Activated naive CD4-positive, alpha-beta T cell treated with anti-CD3 and anti-CD28 coated beads, Interleukin-2, amount 50 U/mL, for 72 hours (primary cell): ENCODE measurements at places on chromosomes 12 and 14. TPM values are rescaled to one million over a fixed set of nuclear protein-coding genes. Genes with fewer than 3 reads are reported as not detected.
A peak's percentile ranks its signal among the peaks of the same experiment; 100 is the strongest.

Gene MYF5
- not detected for total RNA-seq

Gene SERPINA9
- not detected for total RNA-seq

Gene PTPRR
- total RNA-seq = not detected

Gene PPP1R36
- not detected for total RNA-seq

Gene LUM
- not detected for total RNA-seq

Gene ADCY4
- total RNA-seq = 5.7 TPM

GRCh38 chr14:77822307-77822706 is 22.4 kb downstream of the ADCK1 start:
- DNase-seq = no peak

DNA sequence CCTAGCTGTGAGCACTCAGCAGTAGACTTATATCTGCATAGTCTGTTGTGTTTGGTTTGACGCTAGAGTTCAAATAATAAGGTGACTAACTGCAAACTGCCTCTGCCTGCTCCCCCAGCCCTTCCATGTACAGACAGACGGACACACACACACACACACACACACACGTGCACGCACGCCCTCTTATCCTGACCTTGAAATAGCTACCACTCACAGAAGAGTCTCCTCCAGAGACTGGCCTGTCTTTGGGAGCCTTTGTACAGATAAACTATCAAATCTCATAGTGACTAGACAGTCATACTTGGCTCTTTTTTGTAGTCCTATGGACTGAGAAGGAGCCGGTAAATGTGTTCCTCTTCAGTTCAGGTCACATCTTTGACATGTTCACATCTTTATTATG is 158.4 kb downstream of the FBXL14 start:
- DNase-seq = no peak

DNA sequence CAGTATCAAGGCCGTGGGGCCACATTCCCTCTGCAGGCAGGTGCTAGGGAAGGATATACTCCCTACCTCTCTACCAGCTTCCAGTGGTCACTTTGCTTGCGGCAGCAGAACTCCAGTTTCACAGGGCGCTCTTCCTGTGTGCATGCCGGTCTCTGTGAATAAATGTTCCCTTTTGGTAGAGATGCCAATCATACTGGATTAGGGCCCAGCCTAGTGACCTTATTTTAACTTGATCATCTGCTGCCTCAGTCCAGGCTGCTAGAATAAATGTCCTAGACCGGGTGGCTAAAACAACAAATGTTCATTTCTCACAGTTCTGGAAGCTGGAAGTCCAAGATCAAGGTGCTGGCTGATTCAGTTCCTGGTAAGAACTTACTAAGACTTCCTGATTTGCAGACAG is 198.8 kb upstream of the TMEM132C start:
- no peak for DNase-seq

GRCh38 chr14:101153691-101154090 is 250.2 kb upstream of the RTL1 start:
- DNase-seq = no peak

GRCh38 chr12:99427104-99427503 is 220.4 kb upstream of the GARIN6 start:
- no peak for DNase-seq

DNA sequence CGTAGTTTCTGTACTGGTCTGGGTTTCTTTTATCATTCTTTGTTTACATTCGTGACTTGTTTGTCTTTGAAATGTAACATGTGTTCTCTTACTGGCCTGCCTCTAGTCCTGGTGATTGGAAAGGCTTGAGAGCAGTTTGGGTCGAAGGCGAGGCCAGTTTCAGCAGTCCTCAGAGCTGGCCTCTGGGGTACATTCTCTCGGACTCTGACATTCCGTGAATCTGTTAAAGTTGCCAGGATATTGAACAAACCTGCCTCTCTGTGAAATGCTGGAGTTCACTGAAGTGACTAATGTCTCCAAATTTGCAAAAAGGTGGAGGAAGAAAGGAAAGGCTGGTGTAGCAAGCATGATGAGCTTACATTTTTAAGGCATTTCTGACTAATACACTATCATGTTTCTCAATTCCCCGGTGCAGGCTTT is 1.5 kb downstream of the PLEKHA5 start:
- no peak for DNase-seq

DNA sequence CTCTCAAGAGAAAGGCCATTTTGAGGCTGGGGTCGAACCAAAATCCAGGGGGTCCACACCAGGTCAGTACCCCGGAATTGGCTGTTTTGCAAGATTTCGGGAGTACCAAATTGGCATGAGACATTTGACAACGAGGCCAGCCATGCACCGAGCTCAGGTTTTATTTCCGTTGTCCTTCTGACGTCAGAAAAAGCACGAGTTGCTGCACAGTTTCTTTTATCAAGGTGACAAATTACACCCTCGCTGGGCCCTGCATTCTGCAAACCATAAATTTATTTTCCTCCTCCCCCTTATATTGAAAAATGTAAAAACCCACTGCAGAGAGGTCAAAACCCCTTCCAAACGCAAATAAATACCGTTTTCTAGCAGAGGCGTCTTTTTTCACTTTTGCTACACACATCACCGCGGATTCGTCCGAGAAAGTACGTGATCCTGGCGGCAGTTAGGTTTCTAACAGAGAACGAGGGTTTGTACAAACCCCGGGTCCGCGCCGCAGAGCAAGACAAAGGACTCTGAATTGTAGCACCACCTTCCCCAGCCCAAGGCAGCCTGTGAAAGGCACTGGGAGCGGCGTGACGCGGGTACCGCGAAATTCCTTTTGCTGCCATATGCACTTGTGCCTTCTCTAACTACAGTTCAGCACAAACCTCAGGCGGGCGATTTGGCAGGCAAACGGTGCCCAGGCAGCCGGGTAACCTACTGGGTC is 1.8 kb downstream of the SLC38A1 start:
- DNase-seq = peak; percentile 64

GRCh38 chr12:47751561-47751960 is 7.1 kb downstream of the RAPGEF3 start:
- DNase-seq = no peak

- DNase-seq = no peak
These were observed 193.7 kb upstream of the LRIG3 start for GRCh38 chr12:59113831-59114615.

DNA sequence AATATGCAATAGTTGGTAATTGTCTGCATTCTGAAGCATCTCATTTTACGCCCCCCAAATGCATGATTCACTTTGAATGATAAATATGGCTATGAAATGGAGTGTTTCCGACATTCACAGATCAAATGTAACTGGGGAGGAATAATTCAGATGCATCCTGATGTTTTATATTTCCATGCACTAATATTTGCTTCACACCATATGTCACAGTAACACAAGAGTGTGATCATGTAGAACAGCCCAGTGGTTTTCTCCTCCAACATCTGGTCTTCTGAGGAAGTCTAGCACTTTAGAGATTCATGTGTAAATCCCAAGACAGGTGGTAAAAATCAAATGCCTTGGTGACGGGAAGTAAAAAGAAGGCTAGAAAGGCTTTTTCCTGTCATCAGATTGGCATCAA is 273.1 kb downstream of the DIO2 start:
- DNase-seq = no peak

DNA sequence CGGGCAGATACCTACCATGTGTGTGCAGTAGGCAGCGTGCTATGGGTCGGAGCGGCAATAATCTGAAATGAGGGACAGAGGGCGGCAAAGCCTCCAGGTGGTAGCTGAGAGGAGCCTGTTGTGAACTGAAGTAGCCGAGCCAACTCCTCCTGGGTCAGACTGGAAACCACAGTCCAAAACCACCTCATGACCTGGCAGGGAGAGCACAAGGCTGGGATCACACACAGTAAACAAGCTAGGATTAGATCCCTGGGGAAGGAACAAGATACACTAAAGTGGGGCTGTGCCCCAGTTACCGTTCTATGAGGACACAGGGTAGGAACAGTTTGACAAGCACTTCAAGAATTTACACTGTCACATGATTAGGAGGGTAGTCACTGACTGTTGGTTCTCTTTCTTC is 49.0 kb downstream of the AREL1 start:
- no peak for DNase-seq

- no peak for DNase-seq
These were observed 53.8 kb upstream of the USP44 start for GRCh38 chr12:95605087-95605486.

- no peak for DNase-seq
These were observed 1.9 kb downstream of the RIMKLB start for GRCh38 chr12:8699714-8700113.

DNA sequence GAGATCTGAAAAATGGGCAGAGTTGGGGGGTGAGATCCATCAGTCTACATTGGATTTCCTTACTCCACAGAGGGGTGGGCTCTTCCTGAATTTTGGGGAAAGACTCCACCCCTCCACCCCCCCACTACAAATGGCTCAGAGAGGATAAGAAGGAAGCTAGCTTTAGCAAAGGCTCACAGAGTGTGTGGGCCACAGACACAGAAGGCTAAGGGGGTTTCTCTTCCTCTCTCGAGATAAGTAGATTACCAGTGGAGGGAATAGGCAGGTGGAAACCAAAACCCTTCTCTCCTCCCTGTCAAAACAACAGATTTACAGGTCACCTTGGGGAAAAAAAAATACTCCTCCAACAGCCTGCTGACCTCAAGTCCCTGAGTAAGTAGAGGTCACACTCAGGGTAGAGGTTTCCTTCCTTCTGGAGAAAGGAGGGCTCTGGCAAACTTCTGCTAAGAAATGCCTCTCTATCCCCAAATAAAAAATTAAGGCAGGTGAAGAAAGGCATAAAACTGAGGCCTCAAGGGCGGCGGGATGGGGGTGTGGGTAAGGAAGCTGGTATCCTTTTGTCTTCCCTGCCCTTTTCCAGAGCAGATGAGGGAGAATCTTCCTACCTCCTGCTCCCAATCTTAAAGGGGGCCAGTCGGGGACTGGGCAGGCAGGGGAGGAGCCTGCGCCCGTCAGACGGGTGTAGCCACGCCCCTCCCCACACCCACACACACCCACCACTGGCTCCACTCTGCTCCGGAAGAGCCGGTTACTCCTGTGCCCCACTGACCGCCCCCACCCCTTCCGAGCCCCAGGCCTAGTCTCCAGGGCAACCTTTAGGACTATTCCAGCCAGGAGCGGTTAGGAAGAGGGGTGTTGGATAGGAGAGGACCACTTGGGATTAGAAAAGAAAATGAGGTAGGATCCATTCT is 1.9 kb upstream of the BAZ2A start:
- DNase-seq = peak; percentile 64

GRCh38 chr14:24110060-24110459 is 4.5 kb upstream of the DCAF11 start:
- no peak for DNase-seq

- no peak for DNase-seq
These were observed 20.0 kb downstream of the DICER1 start for GRCh38 chr14:95137164-95137803.

DNA sequence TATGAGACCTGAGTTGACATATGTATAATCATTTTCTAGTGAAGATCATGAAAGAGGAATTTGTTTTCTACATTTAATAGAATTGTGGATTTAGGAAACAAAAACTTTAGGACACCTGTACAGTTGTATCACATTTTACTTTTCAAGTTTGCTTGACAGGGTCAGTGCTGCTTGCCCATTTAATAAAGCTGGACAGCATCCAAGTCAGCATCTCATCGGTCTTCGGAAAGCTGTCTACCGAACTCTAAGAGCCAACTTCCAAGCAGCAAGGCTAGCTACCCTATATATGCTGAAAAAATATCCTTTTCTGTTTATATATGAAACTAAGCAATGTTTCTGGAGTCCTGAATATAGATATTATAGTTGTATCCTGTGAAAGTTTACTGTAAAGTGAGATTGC is 52.3 kb downstream of the VEZT start:
- DNase-seq = no peak

DNA sequence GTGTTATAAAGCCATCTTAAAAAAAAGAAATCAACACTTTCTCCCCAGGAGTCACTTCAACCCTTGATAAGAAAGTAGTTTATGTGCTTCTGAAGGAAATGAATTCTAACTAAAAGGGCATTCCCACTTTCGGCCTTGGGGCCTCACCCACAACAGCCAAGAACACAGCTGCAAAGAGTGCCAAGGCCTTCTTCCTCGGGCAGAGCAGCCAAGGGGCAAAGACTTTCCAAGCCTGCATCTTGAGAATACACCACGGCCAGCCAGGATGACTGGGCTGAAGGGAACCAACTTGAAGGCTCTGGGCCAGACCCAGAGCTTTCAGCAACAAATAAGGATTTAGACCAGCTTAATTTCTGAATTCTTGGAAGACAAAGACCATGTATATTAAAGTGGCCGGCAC is 60.4 kb upstream of the FOXN3 start:
- DNase-seq = no peak

DNA sequence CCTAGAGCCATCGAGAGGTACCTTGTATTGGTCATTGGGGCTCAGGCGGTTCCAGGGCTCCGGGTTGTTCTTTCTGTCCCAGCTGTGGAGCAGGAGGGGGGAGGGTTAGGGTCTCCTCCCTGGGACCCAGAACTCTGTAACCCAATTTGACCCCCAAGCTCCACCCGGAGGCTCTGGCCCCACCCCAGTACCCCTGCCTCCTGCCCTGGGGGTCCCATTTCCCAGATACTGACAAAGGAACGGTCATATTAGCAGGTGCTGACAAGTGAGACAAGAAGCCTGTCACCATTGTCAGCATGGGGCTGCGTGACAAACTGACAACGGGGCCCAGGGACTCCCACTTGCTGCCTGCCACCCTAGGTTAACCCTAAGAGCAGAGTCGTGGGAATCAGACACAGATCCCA is 6.2 kb downstream of the SHMT2 start:
- DNase-seq = no peak

DNA sequence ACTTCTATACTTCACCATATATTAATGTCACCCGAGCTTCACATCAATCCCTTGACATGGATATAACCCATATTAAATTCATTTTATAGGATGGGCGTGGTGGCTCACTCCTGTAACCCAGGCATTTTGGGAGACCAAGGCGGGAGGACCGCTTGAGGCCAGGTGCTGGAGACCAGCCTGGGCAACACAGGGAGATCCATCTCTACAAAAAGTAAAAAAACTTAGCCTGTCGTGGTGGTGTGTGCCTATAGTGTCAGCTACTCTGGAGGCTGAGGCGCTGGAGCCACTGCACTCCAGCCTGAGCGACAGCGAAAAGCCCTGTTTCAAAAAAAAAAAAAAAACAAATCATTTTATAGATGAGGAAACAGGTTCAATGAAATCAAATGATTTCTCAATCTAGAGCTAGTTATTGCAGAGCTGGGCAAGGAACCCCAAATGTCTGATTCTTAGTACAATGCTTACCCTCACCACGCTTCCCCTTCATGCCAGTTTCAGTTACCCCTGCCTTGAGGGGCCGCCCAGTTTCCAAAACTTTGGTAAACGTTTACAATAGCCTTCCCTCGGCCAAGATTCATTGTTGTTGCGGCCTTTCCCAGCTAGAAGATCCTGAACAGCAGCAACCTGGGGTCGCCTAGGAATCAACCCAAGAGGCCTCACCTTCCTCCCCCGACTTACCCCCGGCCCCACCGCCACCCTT is 751 bp downstream of the PSMB5 start:
- no peak for DNase-seq

DNA sequence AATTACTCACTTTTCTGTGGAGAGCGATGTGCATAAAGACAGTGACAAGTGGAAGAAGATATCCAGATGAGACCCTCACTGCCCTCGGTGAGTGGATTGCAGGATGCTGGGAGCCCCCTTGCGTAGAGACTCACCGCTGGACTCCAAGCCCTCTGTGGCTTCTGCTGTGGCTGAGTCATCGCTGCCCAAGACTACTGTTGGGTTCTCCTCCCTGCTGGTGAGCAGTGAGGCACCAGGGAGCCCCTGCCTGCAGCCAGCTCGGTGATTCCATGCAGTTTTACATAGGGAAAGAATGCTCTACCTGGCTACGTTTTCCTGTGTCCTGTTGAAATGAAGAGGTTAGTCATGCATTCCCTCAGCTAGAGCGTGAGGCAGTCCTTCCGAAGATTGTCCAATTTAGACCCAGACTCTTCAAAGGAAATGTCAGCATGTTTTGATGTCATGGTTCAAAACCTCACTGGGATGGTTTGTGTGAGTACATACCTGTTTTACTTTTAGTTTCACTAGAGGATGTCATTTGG is 28.2 kb downstream of the TRAF3 start:
- peak; percentile 76 for DNase-seq
